ENCODE measurements at places on chromosomes 16 and 17. TPM values are rescaled to one million over a fixed set of nuclear protein-coding genes. Genes with fewer than 3 reads are reported as not detected.

The KIF19 gene
- total RNA-seq: 1.7 TPM

The ADAM11 gene
- total RNA-seq: 3.3 TPM

The TBC1D3H gene
- total RNA-seq: not detected

The TNFRSF13B gene
- not detected for total RNA-seq

The ZNF287 gene
- 8.0 TPM for total RNA-seq

The CLEC10A gene
- 16.9 TPM for total RNA-seq

The G6PC1 gene
- total RNA-seq: not detected

The SOX9 gene
- total RNA-seq: 0.28 TPM

The MON1B gene
- total RNA-seq: 13.0 TPM

The LRRC37A2 gene
- total RNA-seq: 15.8 TPM
